ENCODE measurements at places on chromosomes 3 and 15. TPM values are rescaled to one million over a fixed set of nuclear protein-coding genes. Genes with fewer than 3 reads are reported as not detected.

Gene AGTR1
- 0.10 TPM for total RNA-seq

Gene ZMYND10
- total RNA-seq, result 5.2 TPM

Gene NBEAL2
- total RNA-seq, result 6.1 TPM

Gene SH2D7
- not detected for total RNA-seq

Gene GATA2
- total RNA-seq, result 9.0 TPM

Gene PARP15
- total RNA-seq, result not detected

Gene PSTPIP1
- total RNA-seq, result not detected

Gene CYP8B1
- total RNA-seq, result not detected

Gene COL6A5
- total RNA-seq, result not detected

DNA sequence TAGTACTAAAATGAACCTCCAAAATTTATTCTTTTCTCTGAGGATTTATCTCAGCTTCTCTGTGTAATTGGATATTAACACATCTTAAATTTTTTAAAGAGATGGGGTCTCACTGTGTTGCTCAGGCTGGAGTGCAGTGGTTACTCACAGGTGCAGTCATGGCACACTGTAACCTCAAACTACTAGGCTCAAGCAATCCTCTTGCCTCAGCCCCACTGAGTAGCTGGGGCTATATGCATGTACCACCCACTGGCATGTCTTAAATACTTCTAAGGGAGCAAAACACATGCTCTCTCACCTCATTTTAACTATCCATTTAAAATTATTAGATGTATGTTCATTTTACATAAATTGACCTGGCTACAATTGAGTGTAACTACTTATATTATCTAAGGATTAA lies 11.3 kb upstream of the TMEM87A start:
- DNase-seq, result no peak

DNA sequence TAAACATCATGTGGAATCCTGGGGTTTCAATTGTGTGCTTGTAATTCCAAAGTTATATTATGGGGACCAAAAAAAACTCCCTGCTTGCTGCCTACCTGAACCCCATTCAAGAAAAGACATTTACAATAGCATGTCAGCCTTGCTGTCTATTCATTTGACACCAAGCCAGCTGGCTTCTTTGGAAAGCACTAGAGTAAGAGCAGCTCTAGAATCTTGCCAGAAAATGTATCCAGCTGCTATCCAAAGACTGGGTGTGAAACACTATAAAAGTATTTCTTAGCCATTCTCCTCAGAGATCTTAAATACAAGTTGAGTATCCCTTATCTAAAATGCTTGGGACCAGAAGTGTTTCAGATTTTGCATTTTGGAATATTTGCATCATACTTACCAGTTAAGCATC lies 87.4 kb downstream of the RAD18 start:
- DNase-seq, result no peak

- peak; percentile 58 for DNase-seq
Measured at GRCh38 chr15:64851503-64851840, 9.8 kb downstream of the PLEKHO2 start.

DNA sequence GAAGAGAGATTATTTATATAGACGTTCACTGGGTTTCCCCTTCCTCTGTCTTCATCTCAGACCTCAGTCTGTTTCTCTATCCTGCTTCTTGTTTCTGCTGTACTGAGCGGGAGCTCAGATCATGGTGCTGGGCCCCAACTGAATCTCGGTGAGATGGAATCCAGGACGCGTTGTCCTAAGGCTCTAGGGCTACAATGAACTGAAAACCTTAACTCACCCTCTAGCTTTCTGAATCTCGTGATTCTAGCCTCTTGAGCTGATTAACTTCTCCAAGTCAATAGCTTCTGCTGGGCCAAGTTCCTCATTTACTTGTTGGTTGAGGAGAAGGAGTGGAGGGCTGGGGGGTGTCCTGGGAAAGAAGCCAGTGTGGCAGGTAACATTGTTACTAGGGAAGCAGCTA lies 32.7 kb upstream of the MAP3K13 start:
- DNase-seq, result no peak

DNA sequence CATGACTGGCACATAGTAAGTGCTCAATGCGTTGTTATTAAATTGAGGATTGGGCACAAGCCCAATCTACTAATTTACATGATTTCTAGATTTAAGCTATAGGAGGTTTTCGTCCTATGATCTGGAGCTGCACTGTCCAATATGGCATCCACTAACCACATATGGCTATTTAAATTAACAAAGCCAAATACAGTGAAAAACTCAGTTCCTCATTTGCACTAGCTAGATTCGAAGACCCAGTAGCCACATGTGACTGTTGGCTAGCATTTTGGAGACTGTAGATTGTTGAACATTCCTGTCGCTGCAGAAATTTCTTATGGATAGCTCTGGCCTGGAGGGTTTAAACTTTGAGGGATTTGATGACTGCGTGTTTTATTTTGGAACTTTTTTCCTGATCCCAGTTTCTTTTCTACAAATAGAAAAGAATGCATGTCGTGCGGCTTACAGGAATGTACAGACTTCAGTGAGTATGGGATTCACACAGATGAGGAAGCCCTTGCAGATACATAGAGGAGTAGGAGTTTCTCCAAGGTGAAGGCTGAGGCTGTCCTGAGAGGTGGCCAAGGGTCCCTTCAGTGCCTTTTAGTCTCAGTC lies 82.8 kb downstream of the SLCO3A1 start:
- DNase-seq, result peak; percentile 61

- peak; percentile 91 for DNase-seq
Measured at GRCh38 chr3:150079029-150079739, 108.5 kb upstream of the PFN2 start.

DNA sequence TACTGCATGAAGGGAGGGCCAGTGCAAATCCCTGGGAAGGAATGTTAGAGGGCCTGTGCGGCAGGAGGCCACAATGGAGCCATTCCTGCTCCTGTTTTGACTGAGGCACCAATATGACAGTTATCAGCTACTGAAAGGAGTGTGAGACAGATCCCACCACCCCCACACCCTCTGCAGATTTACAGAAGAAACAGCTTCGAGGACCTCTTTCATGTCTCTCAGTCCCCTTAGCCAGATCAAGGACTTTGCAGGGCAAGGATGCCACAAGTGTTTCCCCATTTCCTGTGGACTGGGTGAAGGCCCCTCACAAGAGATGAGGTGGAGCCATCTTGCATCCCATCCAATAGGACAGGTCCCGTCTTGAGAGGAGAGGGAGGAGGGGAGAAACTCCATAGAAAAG lies 48.5 kb upstream of the RASGRP1 start:
- no peak for DNase-seq

GRCh38 chr3:155331078-155331477 lies 37.6 kb upstream of the STRIT1 start:
- no peak for DNase-seq

DNA sequence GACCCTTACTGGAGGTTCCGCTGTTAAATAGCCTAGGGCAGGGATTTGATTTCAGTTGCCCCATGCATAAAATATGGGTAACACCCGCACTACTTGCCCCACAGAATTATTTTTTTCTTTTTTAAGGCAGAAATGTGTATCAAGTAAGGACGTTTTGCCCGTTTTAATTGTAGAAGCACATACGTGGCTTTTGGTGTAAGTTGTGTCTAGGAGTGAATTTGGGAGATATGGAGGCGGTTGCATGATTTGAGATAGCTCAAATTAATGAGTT lies 636 bp upstream of the LRRC58 start:
- DNase-seq, result no peak

- DNase-seq, result no peak
Measured at GRCh38 chr15:58785355-58785754, 14.3 kb downstream of the MINDY2 start.

GRCh38 chr3:117285737-117286136 lies 576.2 kb downstream of the TUSC7 start:
- DNase-seq, result no peak

DNA sequence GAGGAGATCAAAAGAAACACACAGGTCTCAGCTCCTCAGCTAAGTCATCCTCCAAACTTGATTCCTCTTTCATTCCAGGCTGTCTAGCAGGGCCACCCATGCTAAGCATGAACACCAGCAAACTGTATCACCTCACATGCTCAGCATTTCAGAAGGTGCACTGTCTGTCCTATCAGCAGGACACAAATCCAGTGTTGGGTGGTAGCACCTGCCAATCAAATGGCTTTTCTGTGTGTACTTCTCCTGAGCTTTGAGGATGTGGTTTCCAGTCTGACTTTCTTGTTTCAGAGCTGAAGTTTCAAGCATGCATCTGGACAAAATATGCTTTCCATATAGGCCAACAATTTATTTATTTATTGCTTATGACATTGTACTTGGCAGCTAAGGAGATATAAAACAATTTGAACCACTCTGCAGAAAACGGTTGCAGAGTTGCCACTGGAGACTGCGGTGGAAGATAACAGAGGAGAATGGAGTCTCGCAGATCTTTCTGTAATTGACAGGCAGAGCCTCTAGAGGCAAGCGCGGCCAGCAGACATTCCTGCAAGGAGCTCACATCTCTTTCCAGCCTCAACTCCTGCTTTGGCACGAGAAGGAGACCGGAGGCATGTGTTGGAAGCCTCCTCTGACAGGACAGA lies 167.1 kb upstream of the WNT5A start:
- DNase-seq, result no peak

GRCh38 chr3:184656829-184657681 lies 54.8 kb downstream of the MAGEF1 start:
- peak; percentile 90 for DNase-seq

Data from RPMI7951 (cell line).